ENCODE measurements at places on chromosomes 4 and X. TPM values are rescaled to one million over a fixed set of nuclear protein-coding genes. Genes with fewer than 3 reads are reported as not detected.

DNA sequence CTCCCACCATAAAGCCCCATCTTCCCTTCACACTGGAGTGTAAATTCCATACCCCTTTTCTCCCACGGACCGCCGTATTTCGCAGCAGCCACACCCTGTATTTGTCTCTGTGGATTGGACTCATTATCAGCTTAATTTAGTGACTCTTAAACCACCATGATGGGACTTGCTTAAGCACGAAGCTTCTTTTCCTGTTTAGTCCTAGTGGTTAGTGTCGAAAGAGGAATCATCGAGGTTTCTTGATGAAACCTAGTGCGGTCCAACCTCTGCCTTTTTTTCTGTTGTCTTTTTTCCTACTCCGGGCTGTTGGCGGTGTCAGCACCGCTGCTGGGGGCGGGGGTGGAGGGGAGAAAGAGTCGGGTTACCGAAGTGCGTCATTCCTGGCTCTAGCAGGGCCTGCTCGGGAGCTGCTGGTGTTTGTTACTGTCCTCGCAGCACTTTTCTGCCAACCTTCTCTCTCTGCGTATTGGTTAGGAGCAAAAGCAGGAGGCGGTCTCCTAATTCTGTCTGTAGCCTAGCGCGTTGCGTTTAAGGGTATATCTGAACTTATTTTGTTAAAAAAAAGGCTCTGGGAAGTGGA, 1.4 kb downstream of the STAG2 start:
- DNase-seq, result peak; percentile 75

DNA sequence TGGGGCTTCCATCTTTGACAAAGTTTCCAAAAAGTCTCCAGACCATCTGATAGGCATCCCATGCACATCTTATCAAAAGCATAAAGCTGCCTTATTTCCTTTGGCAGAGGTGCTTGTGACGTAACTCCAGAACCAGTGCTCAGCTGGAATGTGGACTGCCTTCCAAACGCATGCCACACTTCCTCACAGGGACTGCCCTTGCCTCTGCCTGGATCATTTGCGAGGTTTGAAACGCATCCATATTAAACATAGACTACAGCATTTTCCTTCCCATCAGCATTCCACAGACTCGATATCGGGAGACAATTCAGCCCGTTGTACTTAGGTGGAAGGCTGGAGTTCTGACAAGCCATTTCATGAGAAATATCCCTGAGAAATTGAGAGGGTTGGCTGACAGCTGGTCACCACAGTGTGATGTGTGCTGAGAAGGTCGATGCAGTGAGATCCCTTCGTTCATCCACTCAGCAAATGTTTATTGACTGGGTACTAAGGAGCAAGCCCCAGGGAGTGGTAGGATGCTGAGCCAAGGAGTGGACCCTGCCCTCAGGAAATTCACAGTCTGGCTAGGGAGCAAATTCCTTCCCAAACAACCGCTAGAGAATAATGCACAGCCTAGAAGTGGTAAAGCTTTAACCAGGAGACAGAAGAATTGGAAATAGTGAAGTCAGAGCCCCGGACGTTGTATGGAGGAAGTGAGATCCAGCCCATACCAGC, 376.0 kb downstream of the BCOR start:
- no peak for DNase-seq

GRCh38 chr4:94595880-94596483, 144.2 kb downstream of the PDLIM5 start:
- no peak for DNase-seq

ITIH6 gene
- not detected for total RNA-seq

DNA sequence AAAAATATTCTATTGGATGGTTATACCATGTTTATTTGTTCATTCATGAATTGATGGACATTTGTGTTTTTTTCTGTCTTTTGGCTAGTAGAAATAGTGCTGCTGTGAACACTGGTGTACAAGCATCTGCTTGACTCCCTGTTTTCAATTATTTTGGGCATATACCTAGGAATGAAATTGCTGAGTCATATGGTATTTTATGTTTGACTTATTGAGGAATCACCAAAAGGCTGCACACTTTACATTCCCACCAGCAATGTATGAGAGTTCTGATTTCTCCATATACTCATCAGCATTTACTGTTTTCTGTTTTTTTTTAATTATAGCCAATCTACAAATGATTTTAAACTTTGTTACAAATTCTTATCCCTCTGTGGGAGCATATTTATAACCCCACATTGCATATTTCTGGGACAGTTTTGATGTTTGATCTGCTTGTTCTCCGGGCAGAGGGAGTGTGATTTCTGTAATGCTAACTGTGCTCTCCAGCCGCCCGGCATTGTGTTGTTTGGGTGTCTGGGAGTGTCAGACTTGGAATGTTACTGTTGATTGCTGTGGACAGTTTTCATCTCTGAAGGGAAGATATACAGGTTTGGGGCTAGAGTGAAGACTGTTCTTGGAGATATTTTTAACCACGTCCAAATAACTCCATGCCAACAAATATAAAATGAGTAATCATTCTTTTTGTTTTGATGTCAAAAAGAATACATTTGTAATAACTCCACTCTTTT, 60.5 kb upstream of the PGRMC2 start:
- DNase-seq, result no peak

- no peak for DNase-seq
Measured at GRCh38 chrX:151899622-151900021, 13.1 kb upstream of the MAGEA4 start.

GRCh38 chr4:30754021-30754420, 33.9 kb downstream of the PCDH7 start:
- DNase-seq, result no peak

SPANXN3 gene
- not detected for total RNA-seq

YIPF7 gene
- total RNA-seq, result not detected

DNA sequence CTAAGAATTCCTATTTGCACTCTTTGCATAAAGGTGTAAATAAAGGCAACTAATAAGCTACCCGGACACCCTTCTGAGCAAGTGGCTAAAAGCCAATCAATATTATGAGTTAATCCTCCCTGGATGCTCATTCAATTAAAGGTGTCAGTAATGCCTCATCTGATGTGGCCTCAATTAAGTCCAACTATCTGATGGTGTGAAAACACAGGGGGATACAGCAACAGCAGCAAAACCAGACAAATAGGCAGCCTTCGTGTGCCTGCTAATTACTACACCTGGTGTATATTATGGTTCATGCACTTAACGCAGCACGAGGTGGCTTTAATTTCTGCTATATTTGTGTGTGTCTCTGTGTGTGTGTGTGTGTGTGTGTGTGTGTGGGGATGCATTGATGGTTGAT, 244.4 kb downstream of the DCLK2 start:
- no peak for DNase-seq

POLN gene
- 4.9 TPM for total RNA-seq

TEX13B gene
- total RNA-seq, result not detected

PDE5A gene
- total RNA-seq, result 4.9 TPM

CHRDL1 gene
- not detected for total RNA-seq

ADH1A gene
- not detected for total RNA-seq

ATOH1 gene
- not detected for total RNA-seq

RTL3 gene
- not detected for total RNA-seq

GRCh38 chrX:151814767-151815166, 80.2 kb downstream of the CNGA2 start:
- no peak for DNase-seq

GRCh38 chr4:118923891-118924290, 35.2 kb downstream of the SYNPO2 start:
- no peak for DNase-seq

AMBN gene
- not detected for total RNA-seq

CAMK2D gene
- total RNA-seq, result 42.7 TPM

- no peak for DNase-seq
Measured at GRCh38 chrX:2486476-2487133, 14.2 kb downstream of the DHRSX start.

TAF7L gene
- not detected for total RNA-seq

TMEM47 gene
- total RNA-seq, result not detected

DNA sequence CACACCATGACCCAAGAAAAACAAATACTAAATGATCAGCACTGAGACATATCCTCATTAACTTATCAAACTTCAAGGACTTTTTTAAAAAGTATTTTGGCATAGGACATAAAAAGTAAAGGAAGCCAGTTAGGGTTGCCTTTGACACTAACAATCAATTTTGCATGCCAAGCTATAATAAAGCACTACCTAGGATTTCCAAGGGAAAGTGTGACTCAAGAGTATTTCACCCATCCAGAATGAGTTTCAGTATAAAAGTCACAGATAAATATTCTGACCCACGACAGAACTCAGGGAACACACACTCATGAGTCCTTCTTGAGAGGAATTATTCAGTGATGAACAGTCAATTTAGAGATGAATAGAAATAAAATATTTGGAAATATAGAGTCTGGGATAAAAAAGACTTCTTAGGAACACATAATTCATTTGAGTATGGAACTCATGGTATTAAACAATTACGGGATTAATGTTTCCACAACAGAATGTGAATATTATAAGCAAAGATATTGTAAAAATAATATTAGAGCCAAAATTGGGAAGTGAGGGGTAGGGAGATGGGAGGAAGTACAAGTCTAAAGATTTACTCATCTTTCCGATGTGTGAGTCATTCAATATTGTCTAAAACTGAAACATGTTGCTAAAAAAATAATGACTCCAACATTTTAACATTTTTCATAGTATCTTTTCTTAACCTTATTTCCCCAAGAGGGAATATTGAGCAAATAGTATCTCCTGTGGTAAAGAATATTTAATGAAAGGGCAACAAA, 143.5 kb upstream of the LNX1 start:
- DNase-seq, result no peak

DNA sequence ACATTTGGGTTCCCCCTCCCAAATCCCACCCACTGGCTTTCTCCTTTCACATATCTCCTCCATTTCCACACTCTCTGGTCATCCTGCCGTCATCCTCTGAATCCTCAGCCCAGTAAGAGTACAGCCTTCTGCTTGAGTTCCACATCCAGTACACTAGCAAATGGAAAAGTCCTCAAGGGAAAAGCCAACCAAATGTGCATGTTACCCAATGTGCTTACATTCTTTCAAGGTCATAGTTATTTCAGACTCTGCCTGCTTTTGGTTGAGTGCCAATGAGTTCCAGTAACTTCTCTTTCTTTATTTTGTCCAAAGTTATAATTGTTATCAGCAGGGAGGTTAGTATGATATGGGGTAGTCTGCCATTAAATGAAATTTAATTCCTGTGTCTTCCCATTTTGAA, 78.1 kb downstream of the SRPX start:
- no peak for DNase-seq

DNA sequence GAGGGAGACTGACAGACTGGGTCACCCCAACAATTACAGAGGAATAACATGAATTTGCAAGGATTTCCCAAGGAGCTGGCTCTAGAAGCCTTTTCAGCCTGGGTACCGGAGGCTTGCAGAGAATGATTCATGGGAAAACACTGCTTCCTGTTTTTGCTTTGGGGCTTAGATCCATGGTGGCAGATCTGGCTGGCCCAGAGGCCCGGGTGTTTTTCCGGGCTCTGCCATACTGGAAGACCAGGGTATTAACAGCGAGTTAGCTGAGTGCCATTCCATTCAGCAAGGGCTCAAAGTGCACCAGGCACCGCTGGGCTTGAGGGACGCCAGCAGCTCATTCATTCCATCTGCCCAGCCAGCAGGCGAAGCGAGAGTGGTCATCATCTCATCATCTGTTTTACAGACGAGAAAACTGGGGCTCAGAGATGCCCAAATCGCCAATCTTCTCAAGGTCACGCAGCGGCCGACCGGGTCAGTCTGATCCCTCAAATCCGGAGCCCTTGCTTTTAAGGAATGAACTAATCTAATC, 1.3 kb downstream of the WDR1 start:
- DNase-seq, result no peak

CXCL10 gene
- not detected for total RNA-seq

GRCh38 chrX:42930951-42931350, 153.0 kb upstream of the PPP1R2C start:
- no peak for DNase-seq

- no peak for DNase-seq
Measured at GRCh38 chr4:187586892-187587291, 408.7 kb upstream of the ZFP42 start.

MAGEA12 gene
- not detected for total RNA-seq

DNA sequence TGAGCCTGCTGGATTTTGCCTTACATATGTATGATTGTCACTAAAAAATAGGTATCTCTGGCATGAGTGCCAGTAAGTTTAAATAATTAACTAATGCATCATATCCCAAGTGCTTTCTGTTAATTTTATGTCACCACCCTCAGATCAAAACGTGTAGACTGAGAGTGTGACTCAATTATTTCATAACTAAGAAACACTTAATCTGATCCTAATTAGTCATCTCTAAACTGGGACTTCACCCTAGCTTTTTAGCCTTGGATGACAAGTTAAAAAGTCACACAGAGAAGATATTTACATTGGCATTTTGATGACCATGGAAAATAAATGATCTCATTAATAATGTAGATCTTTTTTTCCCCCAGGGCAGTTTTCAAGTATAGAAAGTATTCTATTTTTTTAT, 23.1 kb upstream of the SLC6A14 start:
- DNase-seq, result no peak

UGT2A1 gene
- not detected for total RNA-seq

- DNase-seq, result no peak
Measured at GRCh38 chr4:98287328-98287727, 26.1 kb downstream of the RAP1GDS1 start.

DNA sequence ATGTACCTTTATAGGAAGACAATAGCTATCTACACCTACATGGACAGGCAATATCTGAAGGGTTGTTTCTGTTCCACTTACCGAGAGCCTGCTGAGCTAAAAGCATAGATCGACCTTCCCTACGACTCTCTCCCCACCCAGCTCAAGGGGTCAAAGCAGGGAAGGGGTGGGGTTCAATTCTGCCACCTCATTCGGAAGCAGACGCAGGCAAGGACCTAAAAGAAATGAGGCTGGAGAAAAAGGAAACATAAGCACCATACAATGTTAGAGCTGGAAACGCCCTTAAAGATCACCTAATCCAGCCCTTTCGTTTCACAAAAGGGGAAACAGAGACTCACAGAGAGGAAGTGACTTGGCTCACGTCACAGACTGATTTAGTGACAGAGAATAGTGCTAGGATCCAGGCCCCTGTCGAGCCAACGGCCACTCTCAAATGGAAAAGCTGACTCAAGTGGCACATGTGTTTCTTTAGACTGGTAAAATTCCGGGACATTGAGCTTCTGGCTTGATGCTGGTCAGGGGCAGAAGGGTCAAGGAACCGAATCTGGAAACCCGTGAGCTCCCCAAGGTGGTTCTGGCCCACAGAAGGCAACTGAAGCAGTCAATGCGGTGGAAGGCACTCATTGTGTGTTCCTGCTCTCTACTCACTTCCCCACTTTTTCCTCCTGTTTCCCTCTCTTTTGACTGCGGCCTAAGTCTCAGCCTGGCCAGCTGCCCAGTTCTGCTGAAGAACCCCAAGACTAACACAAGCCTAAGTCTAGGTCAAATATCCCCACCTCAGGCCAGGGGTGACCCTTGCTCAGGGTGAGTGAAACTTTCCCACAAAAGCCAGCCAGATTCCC, 7.5 kb downstream of the SEPTIN6 start:
- DNase-seq, result peak; percentile 35

Data from CD4-positive, CD25-positive, alpha-beta regulatory T cell (primary cell).